ENCODE measurements at places on chromosomes 1 and 21.

DNA sequence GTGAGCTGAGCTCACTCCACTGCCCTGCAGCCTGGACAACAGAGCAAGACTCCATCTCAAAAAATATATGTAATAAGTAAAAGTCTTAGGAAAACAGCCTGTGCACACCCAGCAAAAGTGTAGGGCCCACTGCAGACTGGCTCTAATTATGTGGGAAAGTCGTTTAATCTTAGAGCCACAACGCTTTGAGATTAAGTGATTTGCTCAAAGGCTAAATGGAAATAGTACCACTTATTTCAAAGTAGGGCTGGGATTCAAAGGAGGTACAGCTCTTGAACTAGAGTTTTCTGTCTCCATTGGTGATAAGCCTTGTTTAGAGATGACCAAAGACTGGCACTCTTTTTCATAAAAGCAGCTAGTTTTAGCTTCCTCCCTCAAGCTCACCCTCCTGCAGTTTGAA lies 2.2 kb downstream of the TACSTD2 start:
- DNase-seq = no peak

GRCh38 chr1:214552174-214552608 lies 789 bp upstream of the PTPN14 start:
- peak; percentile 78 for DNase-seq

GRCh38 chr1:22754106-22754768 lies 43.6 kb downstream of the EPHB2 start:
- no peak for DNase-seq

DNA sequence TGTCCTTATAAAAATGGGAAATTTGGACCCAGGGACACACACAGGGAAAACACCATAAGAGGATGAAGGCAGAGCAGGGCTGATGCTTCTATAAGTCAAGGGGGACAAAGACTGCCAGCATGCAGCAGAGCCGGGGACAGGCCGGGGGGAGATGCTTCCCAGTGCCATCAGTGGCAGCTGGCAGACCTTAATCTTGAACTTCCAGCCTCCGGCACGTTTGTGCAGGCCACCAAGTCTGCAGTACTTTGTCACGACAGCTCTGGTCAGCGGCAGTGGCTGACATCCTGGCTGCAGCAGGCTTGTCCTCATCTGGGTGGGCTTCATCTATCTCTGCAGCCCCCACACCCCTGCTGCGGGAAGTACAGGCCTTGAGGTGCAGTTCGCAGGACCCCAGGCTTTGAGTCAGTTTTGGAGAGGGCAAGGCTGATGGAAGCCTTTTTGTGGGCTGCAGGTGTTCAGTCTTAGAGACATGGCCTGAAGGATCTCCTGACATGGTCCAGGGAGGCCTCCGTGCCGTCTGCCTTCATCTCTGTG lies 186.0 kb downstream of the DYRK1A start:
- no peak for DNase-seq

GRCh38 chr1:205595435-205595834 lies 36.4 kb downstream of the ELK4 start:
- no peak for DNase-seq

- no peak for DNase-seq
Measured at GRCh38 chr21:41656946-41657525, 109.8 kb downstream of the RIPK4 start.

GRCh38 chr1:209395169-209395568 lies 188.3 kb upstream of the CAMK1G start:
- no peak for DNase-seq

GRCh38 chr1:3506943-3507342 lies 52.5 kb downstream of the ARHGEF16 start:
- no peak for DNase-seq

Data from SW 1271 (cell line).